ENCODE measurements at places on chromosomes 4 and X.
A peak's percentile ranks its signal among the peaks of the same experiment; 100 is the strongest.

DNA sequence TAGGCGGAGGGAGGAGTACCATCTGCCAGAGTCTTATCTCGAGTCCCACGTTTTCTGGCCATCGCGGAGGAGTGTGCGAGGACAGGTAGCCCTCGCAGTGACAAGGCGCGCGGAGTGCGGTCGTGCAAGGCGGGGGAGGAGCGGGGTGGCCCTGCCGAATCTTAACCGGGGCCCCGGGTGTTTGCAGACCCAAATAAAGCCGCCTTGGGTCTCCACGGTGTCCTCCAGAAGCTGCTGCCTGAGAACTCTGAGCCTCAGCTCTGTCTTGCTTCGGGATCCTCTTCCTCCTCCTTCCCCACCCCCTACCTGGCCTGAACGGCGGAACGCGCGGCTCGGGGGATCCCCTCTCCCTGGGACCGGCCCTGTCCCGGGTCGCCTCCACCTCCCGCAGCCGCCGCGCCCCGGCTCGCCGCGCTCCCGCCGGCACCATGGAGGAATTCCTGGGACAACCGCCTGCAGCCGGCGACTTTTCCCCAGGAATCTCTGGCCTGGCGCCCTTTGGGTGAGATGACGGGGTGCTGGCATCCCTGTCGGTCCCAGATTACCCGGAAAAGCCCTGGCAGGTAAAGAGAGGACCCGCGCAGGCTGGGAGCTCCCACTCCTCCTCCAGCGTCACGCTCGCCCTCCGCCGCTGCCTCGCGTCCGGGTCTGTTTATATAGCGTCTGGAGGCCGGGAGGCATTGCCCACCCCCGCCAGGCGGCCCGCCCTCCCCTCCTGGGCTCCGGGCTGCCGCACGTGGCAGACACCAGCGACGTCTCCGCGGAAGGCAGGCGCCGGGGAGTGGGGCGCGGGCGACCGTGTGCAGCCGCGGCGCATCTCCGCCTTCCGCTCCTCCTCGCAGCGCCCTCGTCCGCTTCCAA is at the start of gene GALNTL6:
Gene GALNTL6, plus strand, starts transcription at position 740 of the 861 bp plus-strand sequence.
- DNase-seq = peak; percentile 6

- DNase-seq = no peak
Observed at GRCh38 chr4:108611365-108611764, 9.0 kb upstream of the RPL34 start.

DNA sequence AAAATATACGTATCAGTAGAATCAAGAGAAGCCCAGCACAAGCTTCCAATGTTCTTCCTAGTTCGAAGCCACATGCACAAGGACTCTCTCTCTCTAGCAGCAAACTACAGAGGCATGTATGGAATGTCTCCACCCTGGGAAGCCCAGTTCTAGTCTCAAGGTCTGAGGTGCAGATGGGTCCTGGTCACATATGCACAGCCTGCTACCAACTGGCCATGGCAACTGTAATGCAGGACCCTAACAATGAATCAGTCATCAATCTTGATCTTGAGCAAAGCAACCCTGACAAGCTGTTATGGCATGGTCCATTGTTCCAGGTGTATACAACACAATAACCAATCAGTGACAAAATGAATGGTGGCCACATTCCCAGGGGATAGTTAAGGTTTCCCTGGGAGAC is 55.8 kb downstream of the MBNL3 start:
- DNase-seq = no peak

GRCh38 chr4:7193030-7193958 is 956 bp downstream of the SORCS2 start:
- DNase-seq = peak; percentile 30

DNA sequence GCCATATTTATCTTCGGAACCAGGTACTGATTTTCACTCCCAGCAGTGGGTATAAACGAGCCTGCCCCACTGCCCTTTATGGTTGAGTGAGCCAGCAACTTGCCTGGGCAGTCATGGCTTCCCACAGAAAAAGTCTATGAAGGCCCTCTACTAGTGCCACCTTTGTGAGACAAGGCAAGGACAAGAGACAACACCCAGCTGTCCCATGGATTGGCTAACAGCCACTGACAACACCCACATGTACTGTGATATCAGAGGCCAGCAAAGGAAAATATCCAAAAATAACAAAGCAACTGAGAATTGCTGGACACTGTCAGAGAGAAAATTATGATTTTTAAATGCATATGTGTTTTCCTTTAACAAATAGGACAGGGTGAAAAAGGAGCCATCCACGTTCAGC is 248.4 kb upstream of the TTC29 start:
- no peak for DNase-seq

DNA sequence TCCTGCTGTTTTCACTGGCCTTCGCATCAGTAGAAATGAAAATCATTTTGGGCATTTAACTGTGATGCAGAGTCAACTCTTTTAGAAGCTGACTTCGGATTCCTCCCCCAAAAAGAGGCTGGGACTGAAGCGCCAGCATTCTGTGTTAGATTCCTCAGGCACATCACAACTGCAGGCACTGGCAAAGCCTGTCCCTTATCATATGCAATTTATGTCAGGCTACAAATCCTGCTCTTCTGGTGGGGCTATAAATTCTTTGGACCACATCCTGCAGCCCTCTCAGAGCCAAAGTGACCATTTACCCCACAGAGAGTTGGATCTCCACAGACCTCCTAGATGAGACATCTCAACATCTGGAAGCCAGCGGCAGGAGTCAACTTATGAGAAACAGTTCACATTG is 138.4 kb downstream of the CBR4 start:
- no peak for DNase-seq

GRCh38 chrX:22424919-22425318 is 152.2 kb downstream of the CBLL2 start:
- DNase-seq = no peak

GRCh38 chrX:30889147-30890140 is at the start of gene TAB3:
Gene TAB3 (minus strand): TSS chrX:30889254. CDS start chrX:30859588, 29,666 bp downstream.
- DNase-seq = peak; percentile 69

- peak; percentile 68 for DNase-seq
Observed at GRCh38 chr4:139977838-139978609, 176.0 kb downstream of the MAML3 start.

DNA sequence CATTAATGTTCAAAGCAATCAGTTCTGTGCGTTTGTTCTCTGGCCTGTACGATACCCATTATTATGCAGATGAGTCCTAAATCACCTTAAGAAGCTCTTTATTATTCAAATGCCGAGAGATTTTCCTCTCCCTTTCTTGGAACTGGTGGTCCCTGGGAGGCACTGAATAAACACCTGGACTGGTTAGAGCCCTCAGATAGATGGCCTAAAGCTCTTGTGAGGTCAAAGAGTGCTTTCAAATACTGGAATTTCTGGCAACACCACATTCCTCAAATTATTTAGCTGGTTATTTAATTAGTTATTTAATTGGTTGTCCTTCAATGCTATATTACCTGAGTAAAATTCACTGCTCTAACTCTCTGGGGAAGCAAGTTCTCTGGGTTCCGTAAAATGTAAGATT is 3.0 kb downstream of the ARHGEF38 start:
- DNase-seq = no peak

DNA sequence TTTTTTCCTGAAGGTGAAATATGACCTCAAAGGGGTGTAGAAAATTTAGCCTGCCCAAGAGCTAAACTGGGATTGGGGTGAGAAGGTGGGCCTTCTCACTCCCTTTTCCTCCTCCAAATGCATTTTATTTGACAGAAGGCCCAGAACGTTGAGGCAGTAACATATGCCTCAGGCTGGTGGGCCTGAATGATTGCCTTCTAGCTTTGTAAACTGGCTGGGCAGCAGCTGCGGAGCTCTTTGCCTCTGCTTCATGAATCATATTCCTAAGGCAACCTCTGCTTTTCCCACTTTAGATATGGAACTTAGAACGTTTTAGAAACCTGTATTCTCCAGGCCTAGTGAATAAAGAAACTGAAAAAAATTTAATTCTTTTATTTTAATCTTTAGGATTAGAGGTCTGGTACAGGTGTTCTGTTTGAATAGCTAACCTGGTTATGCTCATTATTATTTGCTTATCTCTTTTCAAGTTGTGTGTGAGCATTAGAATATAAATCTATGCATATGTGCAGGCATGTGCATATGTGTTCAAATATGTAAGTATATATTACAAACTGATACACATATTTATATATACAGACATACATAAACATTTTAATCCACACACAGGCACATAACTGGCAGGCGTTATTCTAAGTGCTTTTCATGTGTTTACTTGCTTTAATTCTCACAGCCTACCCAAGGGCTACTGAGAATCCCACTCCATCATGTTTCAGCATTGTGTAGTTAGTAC is 11.5 kb downstream of the PRDM8 start:
- no peak for DNase-seq

GRCh38 chr4:62531731-62532130 is 1331.6 kb downstream of the ADGRL3 start:
- DNase-seq = no peak

DNA sequence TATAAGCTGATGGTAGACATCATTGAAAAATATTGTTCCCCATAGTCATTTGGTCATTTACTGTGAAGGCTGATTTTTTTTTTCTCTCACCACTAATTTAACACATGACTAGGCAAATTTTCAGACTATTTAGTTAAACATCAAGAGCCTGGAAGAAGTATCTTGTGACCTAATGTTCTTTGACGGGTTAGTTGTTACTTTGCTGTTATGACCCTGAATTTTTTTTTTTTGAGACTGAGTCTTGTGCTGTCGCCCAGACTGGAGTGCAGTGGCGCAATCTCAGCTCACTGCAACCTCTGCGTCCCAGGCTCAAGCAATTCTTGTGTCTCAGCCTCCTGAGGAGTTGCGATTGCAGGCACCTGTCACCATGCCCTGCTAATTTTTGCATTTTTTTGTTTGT is 67.0 kb downstream of the HPF1 start:
- no peak for DNase-seq

DNA sequence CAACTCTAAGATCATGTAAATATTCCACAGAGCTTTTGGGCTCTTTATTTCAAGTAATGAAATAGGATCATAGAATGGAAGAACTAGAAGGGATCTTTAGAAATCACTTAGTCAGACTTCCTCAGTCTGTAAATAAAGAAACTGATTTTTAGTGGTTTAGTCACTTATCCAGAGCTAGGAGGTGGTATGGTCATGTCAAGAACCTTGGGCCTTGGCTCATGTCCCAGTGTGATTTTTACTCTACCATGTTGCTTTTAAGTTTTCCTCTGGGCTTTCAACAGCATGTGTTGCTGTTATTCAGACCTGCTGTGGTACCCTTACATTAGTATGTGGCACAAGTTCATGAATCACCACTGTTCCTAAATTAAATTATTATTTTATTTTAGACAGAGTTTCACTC is 184.9 kb downstream of the FRAS1 start:
- no peak for DNase-seq

GRCh38 chr4:8468746-8469535 is 28.4 kb downstream of the TRMT44 start:
- peak; percentile 3 for DNase-seq

GRCh38 chrX:141439651-141440050 is 144.9 kb downstream of the SPANXA1 start:
- no peak for DNase-seq

DNA sequence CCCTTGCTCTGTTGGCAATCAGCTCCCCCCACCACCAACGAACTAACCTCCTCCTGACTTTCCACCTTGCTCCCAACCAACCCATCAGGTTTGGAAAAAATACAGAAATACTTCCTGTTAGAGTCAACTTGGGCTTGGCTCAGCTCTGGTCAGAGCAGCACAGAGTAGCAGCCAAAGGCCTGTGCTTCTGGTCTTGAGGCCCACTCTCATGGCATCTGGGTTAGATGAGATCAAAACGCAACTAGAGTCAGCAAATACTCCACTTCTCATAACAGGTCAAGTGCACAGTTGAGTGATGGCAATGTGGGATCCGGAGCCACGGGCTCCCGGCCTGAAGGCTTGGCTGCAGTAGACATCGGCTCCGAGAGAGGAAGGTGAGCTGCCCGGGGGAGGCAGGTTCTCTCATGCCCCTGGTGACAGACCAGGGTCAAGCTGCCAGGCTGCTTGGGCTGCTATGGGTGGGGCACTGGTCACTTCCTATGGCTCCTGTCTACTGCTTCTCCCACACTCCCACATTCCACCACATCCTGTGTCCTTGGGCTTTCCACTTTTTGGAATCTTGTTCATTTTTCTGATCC is 34.8 kb downstream of the ZNF185 start:
- no peak for DNase-seq

- no peak for DNase-seq
Observed at GRCh38 chrX:15909605-15910004, 55.0 kb upstream of the AP1S2 start.

- no peak for DNase-seq
Observed at GRCh38 chrX:44957848-44958247, 84.9 kb downstream of the KDM6A start.

- no peak for DNase-seq
Observed at GRCh38 chr4:44487341-44487740, 38.7 kb upstream of the KCTD8 start.

DNA sequence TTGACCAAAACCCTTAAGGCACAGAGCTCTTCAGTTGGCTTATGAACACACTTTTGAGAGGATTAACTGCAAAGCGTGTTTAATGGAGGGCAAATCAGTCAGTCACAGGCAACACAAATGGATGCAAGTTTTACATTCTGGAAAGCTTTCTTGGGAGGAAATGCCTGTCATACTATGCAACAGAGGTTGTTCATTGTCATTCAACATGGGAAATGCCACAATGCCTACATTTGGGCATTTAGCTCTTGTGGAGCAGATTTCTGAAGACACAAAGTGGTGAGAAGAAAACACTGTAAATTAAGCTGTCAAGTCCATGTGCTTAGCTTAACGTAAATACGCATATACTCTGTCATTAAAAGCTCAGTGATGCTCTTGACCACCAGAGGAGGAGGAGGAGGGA is 41.1 kb downstream of the CBLL2 start:
- no peak for DNase-seq

DNA sequence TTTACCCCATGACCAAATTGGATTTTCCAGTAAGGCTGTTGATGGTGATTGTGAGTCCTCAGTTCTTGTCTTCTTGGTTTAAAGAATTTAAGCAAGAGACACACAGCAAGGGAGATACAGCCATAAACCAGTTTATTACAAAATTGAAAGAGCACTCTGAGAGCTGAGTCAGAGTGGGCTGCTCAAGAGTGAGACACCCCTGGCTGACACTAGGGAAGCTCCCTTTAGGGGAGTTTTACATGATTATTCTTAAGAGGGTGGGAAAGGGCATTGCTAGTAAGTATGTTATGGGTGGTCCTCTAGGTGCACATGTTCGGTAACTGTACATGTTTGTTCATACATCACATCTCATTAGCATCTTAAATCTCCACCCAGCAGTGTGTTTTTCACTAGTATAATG is 18.8 kb upstream of the ZNF81 start:
- DNase-seq = no peak

- no peak for DNase-seq
Observed at GRCh38 chr4:184329235-184329634, 111.6 kb upstream of the ENPP6 start.

Measured in DMS79 (cell line).